A172 (cell line): ENCODE measurements at places on chromosomes 5 and 9. TPM values are rescaled to one million over a fixed set of nuclear protein-coding genes. Genes with fewer than 3 reads are reported as not detected.
A peak's percentile ranks its signal among the peaks of the same experiment; 100 is the strongest.

Gene SEMA5A
- 9.3 and 12.0 TPM in 2 replicates for total RNA-seq

Gene CDC23
- 69.5 and 72.6 TPM in 2 replicates for total RNA-seq

Gene COL15A1
- 0.09 and 0.12 TPM in 2 replicates for total RNA-seq

Gene ADAMTS13
- total RNA-seq = 0.43 and 1.6 TPM in 2 replicates

DNA sequence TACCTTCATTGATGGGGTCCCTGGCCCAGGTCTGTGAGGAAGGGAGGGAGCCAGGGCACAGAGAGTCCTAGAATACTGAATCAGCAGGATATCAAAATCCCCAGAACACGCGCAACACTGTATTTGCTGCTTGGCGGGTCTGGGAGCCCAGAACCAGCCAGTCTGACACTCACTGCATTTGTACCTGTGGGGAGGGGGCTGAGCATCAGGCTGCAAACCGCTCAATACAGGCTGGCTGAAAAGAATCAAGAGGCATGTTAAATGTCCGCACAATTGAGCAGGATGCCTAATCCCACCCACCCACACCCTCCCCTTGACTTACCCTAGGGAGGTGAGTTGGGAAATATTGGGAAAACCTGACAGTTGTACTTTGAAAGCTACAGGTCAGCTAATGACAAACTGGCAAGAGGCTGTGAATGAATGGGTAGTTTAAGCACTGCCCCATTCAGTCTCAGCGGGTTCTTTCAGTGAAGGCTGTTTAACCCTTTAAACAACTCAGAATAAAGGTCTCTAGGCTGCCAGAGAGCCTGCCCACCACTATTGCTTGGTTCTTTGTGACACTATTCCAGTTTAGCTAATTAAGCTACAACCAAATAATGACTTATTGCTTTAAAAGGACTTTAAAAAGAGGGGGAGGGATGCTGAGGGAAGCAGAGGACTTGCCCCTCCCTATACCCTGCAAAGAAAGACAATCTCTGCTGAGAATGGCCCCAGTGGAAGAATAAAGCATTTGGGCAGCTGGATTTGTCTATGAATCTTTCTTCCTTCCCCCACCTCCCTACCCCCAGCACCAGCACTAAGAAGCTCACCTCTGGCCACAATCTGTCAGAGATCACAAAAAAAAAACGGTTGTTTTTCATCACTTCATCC lies 5.0 kb downstream of the SPRY4 start:
- DNase-seq = no peak

DNA sequence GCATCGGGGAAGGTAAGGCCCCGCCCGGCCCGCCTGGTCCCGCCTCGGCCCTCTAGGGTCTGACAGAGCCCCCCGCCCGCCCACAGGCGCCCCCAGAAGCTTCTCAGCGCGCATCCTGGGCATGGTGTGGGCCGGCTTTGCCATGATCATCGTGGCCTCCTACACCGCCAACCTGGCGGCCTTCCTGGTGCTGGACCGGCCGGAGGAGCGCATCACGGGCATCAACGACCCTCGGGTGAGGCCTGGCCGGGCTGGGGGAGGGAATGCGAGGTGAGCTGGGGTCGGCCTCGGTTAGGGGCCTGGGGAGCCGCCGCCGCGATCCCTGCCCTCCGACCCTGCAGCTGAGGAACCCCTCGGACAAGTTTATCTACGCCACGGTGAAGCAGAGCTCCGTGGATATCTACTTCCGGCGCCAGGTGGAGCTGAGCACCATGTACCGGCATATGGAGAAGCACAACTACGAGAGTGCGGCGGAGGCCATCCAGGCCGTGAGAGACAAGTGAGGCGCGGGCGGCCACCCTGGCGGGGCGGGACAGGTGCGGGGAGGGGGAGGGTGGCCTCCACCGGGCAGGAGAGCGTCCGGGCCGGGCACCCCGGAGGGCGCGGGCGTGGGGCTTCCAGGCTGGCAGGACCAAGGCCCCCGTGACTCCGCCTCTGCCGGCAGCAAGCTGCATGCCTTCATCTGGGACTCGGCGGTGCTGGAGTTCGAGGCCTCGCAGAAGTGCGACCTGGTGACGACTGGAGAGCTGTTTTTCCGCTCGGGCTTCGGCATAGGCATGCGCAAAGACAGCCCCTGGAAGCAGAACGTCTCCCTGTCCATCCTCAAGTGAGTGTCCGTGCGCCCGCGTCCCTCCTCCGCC lies 7.1 kb downstream of the LRRC26 start:
- no peak for DNase-seq

DNA sequence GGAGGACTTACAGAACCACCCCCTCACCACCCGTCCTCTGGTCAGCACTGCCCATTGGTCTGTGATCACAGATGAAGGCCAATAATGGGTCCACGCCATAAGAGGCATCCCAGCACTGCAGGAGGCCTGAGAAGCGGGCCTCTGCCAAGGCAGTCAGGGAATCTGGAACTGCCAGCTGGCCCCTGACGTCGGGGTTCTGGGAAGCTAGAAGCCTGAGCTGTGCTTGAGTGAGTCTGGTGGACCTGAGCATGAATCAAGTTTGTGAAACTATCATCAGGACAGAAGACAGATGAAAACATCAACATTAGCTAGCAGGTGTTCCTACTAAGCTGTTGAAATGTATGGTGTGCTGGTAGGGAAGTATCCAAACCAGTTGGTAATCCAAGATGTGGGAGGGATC lies 7.8 kb downstream of the ANGPTL2 start:
- no peak for DNase-seq

DNA sequence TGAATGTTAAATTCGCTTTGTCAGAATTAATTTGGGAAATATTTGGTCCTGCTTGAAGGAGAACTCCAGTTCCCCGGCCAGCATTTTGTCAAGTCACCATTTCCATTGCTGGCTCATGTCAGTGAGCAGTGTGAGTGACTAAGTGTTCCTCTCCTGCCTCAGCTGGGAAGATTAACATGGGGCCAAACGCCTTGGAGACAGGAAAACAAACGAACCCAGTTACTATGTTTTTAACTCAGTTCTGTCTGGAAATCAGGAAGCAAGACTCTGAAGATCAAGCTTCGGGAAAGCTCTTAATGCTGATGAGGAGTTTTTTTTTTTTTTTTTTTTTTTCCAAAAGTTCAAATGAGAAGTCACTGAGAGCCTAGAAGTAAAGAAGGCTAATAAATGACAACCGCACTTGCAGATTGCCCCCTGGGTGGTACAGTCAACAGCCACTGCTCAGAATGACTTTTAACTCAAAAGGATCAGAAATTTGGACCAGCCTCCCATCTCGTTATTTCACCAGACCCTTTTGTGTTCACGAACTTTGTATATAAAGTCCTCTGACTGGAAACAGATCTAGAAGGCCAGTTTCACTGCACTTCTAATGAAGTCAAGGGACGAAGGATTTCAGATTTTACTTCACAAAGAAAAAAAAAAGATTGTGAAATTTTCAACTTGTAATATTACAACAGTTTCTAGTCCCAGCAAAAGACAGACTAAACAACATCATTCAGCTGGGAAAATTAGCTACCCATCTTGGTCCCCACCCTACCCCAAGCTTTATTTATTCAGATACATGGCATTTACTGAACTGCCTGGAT lies 121.3 kb downstream of the LHFPL2 start:
- peak; percentile 86 for DNase-seq
